Activated CD4-positive, alpha-beta T cell treated with anti-CD3 and anti-CD28 coated beads, Interleukin-2, amount 50 U/mL, for 24 hours (primary cell): ENCODE measurements at places on chromosomes 2 and 18.

DNA sequence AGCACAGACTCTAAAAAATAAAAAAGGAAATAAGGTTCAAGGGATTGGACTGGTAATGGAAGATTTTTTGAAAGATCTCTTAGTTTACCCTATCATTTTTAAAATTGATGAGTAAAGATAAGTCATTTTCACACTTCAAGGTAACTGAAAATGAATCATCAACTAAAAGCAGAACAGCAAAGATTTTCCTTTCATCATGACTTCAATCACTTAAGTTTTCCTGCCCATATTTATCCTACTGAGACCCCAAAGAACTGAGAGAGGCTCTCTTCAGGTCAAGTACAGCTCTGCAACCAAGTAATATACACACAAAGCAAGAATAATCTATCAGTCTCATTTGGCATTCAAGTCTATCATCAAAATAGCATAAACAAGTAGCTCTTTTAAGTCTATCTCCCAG is 540.7 kb downstream of the METTL4 start:
- DNase-seq: no peak

DNA sequence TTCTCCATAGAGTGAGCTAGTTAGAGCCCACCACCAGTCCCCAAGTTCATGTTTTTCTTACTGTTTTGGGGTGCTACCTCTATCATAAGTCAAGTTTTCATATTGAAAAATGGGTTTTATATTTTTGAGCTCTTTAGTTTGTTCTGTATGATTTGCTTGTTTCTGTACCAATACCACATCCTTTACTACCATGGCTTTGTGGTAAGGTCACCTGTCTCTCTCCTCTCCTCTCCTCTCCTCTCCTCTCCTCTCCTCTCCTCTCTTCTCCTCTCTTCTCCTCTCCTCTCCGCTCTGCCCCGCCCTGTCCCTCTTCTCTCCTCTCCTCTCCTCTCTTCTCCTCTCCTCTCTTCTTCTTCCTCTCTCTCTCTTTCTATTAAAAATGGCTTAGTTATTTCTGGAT is 22.1 kb upstream of the LBH start:
- DNase-seq: no peak

DNA sequence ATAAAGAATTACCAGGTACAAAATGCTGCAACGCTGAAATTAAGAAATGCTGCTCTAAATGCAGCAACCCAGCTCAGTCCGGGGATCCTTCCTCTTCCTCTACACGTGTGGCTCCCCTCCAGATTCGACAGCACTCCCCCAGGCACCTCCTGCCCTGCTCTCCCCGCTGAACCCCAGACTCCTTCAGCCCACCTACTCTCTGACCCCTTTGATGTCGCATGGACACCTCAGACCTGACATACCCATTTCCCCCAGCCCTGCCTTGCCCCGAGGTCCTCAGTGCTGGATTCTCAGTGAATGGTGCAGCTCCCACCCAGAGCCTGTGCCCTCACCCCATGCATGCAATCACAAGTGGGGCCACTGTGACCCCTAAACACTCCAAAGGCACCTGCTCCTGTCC is 4.6 kb upstream of the ADRA2B start:
- DNase-seq: no peak

GRCh38 chr2:18180912-18181311 is 302.4 kb downstream of the KCNS3 start:
- no peak for DNase-seq

- no peak for DNase-seq
Measured at GRCh38 chr18:5429681-5430080, 114.1 kb downstream of the EPB41L3 start.

DNA sequence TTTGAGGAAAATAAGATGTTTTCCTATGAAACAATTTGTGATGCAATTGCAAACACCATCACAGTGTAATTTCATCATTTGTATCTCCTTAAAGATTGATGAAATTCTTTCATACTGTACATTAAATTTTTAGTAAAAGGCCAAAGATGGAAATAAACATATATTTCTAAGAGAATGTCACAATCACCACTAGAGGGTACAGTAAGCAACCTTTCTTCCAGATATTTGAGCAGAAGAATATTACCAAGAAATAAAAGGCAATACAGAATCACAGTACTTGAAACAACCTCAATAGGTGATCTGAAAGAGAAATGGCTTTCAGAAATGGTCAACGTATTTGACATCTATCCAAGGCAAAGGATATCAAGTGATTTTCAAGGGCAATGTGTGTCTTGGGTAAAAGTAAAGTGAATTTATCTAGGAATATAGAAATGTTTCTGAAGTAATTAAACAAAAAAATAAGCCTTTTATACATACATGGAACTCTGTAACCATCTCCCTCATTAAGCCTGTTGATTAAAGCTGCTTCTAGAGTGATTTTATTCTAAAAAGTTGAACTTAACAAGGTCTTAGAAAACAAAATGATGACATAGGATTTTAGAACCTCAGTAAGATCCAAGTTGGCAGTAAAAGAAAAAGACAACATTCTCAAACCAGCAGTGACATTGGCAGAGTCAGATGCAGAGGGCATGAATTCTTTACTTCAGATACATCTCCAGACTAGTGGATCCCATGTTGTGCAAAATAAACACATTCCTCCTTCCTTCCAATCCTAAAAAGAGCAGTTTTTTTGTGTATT is 90.3 kb upstream of the SESTD1 start:
- DNase-seq: no peak

- no peak for DNase-seq
Measured at GRCh38 chr18:9434122-9434701, 41.1 kb upstream of the RALBP1 start.

GRCh38 chr2:204040016-204040415 is 103.5 kb downstream of the ICOS start:
- no peak for DNase-seq

GRCh38 chr2:204239411-204240165 is 303.0 kb downstream of the ICOS start:
- no peak for DNase-seq

- no peak for DNase-seq
Measured at GRCh38 chr2:226312155-226312554, 487.5 kb downstream of the IRS1 start.

- no peak for DNase-seq
Measured at GRCh38 chr2:63871864-63872263, 30.2 kb downstream of the UGP2 start.

- no peak for DNase-seq
Measured at GRCh38 chr2:37764739-37765138, 93.3 kb upstream of the CDC42EP3 start.

DNA sequence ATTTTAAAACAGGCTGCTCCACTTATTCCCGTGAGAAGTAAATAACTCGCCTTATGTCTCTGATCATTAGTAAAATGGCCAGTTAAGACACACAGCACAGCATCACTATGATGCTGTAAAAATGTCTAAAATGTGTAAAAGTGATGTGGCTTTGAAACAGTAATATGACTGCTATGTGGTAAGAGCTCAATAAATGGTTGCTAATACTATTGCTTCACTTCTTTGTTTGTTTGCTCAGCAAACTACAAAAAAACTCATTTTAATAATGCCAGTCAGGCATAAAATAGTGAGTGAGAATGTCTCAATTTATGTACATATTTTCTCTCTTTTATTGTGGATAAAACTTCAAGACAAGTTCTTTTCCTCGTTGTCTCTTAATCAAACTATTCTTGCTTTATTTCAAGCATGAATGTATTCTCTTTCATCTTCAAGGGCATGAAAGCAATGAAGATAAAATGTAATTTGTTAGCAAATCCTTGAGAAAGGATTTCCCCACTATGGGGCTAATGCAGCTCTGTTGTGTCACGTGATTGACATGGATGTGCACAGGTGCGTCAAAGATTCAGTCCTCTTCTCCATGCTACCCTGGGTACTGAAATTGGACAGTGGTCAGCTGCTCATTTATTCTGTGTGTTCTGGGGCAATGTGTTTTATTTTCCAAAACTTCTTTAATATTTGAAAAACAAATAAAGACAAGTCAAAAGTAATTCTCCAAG is 387.2 kb downstream of the TRIB2 start:
- DNase-seq: no peak

DNA sequence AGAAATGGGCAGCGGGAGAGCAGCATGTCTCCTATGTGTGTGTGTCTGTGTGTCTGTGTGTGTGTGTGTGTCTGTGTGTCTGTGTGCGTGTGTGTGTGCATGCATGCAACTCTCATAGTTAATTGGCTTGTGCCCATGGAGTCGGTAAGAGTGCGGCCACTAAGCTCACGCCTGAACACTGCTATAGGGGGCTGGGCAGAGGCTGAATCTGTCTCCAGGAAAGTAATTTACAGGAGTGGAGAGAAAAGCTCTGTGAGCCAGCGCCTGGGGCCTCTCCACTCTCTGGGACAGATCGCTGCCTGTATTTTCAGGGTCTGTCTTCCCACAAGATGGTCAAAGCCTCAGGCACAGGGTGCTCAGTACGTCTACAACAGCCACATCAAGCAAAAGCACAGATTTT is 553.4 kb downstream of the TNS1 start:
- DNase-seq: no peak

DNA sequence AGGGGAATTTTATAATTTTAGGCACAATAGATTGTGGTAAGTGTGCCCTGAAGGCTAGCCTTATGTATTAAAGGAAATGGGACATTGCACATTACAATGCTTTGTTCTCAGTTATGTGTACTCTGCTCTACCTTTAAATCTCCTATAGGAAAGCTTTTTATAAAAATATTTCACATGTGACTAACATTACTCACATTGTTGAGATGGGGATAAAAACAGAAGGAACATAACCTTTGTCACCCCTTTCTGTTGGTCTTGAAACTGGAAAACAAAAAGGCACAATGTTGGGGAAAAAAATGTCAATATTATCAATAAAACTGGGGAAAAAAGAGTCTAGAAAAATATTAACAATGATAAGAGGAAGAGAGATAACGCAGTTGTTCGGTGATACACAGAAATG is 17.3 kb upstream of the STAT1 start:
- DNase-seq: no peak

GRCh38 chr2:141015341-141016047 is 1115.3 kb downstream of the LRP1B start:
- no peak for DNase-seq

DNA sequence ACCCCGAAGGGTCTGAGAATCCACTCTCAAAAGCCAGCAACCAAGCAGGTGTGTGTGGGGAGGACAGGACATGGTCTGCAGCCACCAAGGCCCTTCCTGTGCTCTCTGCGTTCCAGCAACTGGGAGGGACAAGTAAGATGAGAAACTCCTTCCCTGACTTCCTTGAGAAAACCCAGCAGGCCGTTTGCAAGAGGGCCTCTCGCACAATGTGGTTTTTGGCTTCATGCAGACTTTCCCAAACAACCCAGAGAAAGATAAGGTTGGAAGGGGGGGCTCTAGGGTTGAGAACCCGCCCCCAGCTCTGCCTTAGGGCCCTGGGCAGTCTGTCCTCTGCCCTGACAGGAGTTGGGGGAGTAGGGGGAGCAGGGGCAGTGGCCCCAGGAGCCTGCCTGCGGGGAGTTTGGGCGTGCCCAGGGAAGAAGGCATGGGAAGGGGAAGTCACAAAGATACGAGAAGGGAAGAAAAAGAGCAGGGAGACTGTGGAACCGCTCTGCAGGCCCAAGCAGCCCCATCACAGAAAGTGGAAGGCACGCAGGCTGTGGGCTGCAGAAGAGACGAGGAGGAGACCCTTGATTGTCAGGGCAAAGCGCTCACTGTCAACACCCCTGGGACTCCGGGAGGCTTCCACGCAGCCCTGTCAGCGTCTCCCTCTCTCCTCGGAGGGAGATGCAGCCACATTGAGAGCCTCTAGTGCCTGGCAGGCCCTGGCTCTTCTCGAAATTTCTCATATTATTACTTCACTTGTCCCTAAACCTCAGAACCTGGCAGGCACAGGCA is 99.8 kb downstream of the SMAD7 start:
- no peak for DNase-seq

- DNase-seq: no peak
Measured at GRCh38 chr2:148338541-148338940, 306.0 kb upstream of the EPC2 start.

DNA sequence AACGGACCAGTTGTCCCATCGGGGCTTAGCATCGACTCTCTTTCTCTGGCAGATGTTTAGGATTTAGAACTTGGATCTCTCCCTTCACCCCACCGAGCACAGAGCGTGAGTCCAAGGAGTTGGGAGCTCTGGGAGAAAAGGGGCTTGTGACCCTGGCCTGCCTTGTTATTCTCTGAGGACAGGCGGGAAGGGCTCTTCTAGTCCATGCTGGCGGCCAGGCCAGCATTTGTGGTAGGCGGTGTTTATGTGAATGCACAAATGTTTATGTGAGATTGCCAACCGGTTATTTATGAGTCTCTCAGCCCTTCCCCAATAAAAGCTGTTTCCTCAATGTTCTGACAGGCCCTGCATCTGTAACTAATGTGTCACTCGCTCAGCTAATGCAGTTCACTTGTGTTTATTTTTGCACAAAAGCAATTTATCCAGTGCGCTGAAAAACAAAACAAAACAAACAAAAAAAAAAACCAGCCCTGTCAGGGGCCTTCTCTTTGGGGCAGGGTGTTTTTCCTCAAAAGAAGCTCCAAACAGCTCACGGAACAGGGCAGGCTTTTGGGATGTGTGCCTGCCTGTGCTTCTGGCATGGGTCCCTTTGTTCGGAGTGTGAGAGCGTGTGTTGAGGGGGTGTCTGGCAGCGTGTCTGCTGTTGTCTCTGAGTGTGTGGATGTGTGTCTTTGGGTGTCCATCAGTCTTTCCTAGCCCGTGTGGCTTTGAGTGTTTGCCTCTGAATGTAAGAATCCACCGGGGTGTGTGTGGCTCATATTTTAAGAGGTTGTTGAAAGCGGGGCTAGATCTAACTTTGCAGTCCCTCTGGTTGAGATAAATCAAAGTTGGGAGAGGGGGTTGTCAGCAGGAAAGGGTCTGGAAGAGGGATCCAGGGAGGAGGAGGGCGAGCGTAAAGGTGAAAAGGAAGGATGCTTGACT is 52.8 kb upstream of the HAAO start:
- DNase-seq: no peak
